ENCODE measurements at places on chromosomes 13 and 19.
A peak's percentile ranks its signal among the peaks of the same experiment; 100 is the strongest.

GRCh38 chr13:81377921-81378320 lies 1037.0 kb upstream of the SPRY2 start:
- no peak for DNase-seq

GRCh38 chr13:87837946-87838345 lies 166.8 kb downstream of the SLITRK5 start:
- no peak for DNase-seq

DNA sequence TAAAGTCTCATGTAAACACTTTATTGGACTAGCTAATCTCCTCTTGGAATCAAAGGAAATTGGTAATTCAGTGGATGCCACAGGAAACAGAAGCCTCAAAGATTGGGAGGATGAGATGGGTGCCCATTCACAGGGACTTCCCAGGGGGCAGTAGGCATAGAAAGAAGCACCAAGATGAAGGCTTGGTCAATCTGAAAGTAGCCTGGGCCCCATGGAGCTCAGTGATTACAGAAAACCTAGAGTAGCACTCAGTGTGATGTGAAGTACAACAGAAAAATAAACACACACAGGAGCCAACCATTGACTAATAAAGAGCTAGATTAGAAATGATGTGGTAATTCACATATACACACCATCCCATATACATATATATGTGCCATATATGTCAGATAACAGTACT lies 560.6 kb downstream of the TBC1D4 start:
- DNase-seq: no peak

GRCh38 chr19:10981252-10981895 lies 20.5 kb downstream of the SMARCA4 start:
- no peak for DNase-seq

- DNase-seq: no peak
These were observed 34.3 kb downstream of the ZNF536 start for GRCh38 chr19:30406220-30407067.

DNA sequence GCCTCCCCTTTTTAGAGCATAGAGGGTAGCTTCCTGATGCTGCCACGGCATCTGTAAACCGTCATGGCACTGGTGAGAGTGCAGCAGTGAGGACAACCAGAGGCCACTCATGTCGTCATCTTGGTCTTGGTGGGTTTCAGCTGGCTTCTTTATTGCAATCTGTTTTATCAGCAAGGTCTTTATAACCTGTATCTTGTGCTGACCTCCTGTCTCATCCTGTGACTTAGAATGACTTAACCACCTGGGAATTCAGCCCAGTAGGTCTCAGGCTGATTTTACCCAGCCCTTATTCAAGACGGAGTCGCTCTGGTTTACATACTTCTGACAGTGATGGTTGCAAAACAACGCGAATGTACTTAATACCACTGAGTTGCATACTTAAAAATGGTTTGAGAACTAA lies 14.4 kb upstream of the FBN3 start:
- DNase-seq: no peak

- DNase-seq: no peak
These were observed 45.3 kb downstream of the CERS4 start for GRCh38 chr19:8254286-8255001.

DNA sequence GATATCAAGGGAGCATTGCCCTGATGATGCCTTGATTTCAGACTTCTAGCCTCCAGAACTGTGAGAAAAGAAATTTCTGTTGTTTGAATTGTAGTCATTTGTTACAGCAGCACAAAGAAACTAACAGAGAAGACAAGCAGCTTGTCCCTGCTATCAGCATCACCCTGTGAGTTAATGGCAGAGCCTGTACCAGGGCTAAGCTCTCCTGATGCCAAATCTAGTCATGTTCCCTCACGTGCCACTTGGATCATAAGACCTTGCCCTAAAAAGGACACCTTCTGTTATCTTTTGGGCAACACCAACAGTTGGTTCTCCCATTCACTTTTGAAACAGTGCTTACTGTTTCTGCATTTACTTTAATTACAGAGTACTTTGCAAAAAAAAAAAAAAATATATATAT lies 14.8 kb downstream of the RCBTB2 start:
- DNase-seq: no peak

DNA sequence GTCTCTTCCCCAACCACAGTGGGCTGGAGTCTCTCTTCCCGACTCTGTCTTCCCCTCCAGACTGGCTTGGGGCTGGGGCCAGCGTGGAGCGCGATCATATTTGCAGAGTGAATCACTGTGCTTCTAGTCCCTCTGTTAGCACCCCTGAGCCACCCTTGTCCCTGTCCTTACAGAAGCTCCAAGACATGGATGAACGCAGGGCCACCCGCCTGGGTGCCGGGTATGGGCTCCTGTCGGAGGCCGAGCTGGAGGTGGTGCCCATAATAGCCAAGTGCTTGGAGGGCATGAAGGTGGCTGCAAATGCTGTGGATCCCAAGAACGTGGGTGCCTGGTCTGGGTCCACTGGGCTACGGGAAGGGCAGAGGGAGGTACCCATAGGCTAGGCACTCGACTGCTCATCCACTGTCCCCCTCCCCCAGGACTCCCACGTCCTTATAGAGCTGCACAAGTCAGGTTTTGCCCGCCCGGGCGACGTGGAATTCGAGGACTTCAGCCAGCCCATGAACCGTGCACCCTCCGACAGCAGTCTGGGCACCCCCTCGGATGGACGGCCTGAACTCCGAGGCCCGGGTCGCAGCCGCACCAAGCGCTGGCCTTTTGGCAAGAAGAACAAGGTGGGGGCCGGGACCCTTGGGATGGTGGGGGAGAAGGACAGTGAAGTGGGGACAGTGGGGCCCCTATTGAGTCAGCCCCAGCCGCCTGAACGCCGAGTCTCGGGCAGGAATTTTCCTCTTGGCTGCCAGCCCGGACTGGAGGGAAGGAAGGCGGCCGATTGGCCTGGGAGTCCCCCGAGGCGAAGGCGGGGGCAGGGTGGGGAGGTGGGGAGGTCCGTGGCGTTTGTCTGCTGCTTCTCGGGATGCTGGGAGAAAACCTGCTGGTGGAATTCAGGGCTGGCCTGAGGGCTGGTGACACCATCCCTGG lies 5.2 kb downstream of the TRIP10 start:
- DNase-seq: no peak

DNA sequence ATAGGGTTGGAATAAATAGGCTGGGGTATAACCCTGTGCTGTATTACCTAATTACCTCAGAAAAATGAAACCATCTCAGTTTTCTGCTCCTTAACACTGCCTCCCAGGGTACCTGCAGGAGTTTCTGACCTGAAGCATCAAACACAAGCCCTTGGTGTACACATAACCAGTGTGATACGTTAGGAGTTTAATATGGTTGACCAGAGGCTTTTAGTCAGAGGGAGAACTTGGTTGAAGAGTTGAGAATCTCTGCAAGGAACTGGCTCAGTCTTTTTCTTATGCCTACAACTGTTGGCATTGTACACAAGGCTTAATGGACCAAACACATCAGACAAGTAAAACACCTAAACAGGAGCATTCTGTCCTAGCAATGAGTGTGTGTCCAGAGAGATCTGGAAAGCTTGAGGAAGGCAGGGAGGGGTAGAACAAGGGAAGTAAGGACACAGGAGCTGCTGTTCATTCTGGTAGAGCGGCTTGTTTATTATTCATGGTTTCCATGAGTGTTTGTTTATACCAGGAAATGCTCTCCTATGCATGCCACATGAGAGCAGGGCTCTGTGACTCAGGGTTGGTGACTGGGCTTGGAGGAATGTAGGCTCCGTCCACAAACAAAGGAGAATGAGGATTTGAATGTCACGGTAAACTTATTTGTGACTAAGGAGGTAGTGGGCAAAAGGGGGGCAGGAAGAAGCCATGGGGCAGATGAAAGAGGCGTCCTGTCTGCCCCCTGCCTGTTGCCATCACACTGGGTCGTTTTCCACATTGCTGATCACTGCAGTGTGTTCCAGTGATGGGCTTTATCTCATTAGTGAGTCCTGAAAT lies 11.9 kb upstream of the SPATA13 start:
- no peak for DNase-seq

DNA sequence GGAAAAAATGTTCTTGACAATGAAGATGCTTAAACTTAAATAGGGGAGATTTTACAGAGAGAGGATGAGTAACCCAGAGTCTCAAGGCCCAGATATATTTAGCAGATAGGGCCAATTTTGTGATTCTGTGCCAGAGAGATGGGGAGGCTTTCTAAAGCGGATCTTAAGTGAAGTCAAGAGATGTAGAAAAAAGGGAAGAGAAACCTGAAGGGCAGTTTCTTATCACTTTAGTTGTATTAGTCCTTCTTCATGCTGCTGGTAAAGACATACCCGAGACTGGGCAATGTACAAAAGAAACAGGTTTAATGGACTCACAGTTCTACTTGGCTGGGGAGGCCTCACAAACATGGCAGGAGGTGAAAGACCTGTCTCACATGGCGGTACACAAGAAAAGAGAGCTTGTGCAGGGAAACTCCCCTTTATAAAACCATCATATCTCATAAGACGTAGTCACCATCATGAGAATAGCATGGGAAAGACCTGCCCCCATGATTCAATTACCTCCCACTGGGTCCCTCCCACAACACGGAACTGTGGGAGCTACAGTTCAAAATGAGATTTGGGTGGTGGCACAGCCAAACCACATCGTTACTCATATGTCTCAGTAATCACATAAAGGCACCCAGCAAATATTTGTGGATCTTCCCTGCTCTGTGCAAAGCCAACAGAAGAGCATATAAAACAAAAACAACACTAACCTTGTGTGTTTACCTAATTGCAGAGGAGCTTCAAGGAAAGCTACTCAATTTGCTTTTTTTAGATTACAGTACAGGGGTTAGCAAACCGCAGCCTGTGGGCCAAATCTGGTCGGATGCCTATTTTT lies 102.6 kb upstream of the MYCBP2 start:
- peak; percentile 40 for DNase-seq

DNA sequence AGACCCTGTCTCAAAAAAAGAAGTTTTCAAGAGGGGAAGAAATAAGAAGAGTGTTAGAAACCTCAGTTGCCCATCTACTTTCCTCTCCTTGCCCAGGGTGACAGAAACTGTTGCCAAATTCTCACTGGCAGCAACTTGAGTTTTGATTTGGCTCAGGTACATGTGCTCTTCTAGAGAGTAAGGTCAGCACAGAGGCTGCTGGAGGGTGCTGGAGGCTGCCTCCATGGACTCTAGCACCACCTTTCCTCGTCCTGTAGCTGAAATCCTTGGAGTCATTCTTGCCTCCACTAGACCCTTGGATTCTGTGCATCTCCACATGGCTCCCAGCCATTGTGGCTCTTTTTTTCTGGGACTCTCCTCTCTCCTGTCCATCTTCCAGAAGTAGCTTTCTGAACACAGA lies 149.1 kb downstream of the TM9SF2 start:
- no peak for DNase-seq

DNA sequence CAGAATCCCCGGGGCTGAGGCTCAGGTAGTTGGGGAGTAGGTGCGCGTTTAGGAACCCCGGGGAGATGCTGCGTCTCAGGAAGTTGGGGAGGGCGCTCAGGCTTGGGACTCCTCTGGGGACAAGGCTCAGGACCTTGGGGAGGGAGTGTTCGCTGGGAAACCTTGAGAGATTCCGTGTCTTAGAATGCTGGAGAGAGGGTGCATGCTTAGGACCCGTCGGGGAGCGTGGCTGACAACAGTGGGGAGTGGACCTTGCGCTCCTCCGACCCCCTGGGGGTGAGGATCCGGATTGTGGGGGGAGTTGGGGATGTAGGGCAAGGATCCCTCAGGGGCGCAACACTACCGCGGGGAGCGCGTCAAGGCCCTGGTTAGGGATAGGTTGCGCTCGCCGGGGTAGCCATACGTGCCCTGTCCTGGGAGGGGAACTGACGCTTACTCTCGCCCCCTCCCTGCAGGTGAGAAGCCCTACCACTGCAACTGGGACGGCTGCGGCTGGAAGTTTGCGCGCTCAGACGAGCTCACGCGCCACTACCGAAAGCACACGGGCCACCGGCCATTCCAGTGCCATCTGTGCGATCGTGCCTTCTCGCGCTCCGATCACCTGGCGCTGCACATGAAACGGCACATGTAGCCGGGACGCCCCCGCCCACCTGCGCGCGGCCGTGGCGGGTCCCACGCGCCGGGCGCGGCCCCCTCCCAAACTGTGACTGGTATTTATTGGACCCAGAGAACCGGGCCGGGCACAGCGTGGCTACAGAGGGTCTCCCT lies 2.0 kb downstream of the KLF2 start:
- no peak for DNase-seq

GRCh38 chr19:32336259-32337083 lies 8.9 kb upstream of the ZNF507 start:
- DNase-seq: no peak

Measured in activated T-cell treated with anti-CD3 and anti-CD28 coated beads for 48 hours (primary cell).